Endothelial cell of umbilical vein (primary cell): ENCODE measurements at places on chromosomes 2 and 18. TPM values are rescaled to one million over a fixed set of nuclear protein-coding genes. Genes with fewer than 3 reads are reported as not detected.

EML6 gene
- total RNA-seq: 1.3 and 2.1 TPM in 2 replicates

MTLN gene
- 25.5 and 34.4 TPM in 2 replicates for total RNA-seq

SLC1A4 gene
- 13.5 and 13.9 TPM in 2 replicates for total RNA-seq

OTX1 gene
- total RNA-seq: 0.30 TPM in 1 of 2 replicates, not detected in the other

GCG gene
- total RNA-seq: not detected in 2 replicates

MRPL53 gene
- total RNA-seq: 69.7 and 70.4 TPM in 2 replicates

GLI2 gene
- 0.13 and 0.51 TPM in 2 replicates for total RNA-seq

TMEM163 gene
- total RNA-seq: 1.0 and 1.3 TPM in 2 replicates

DSG1 gene
- not detected in 2 replicates for total RNA-seq

SPEG gene
- total RNA-seq: 0.21 and 0.84 TPM in 2 replicates

TPRKB gene
- 33.4 and 36.1 TPM in 2 replicates for total RNA-seq

NGEF gene
- 0.18 and 0.22 TPM in 2 replicates for total RNA-seq

KATNAL2 gene
- total RNA-seq: 1.3 and 1.8 TPM in 2 replicates

PARD3B gene
- 17.7 and 30.9 TPM in 2 replicates for total RNA-seq
